ENCODE measurements at places on chromosomes 6 and 20.

- no peak for DNase-seq
Observed at GRCh38 chr6:2264932-2265331, 19.5 kb upstream of the GMDS start.

DNA sequence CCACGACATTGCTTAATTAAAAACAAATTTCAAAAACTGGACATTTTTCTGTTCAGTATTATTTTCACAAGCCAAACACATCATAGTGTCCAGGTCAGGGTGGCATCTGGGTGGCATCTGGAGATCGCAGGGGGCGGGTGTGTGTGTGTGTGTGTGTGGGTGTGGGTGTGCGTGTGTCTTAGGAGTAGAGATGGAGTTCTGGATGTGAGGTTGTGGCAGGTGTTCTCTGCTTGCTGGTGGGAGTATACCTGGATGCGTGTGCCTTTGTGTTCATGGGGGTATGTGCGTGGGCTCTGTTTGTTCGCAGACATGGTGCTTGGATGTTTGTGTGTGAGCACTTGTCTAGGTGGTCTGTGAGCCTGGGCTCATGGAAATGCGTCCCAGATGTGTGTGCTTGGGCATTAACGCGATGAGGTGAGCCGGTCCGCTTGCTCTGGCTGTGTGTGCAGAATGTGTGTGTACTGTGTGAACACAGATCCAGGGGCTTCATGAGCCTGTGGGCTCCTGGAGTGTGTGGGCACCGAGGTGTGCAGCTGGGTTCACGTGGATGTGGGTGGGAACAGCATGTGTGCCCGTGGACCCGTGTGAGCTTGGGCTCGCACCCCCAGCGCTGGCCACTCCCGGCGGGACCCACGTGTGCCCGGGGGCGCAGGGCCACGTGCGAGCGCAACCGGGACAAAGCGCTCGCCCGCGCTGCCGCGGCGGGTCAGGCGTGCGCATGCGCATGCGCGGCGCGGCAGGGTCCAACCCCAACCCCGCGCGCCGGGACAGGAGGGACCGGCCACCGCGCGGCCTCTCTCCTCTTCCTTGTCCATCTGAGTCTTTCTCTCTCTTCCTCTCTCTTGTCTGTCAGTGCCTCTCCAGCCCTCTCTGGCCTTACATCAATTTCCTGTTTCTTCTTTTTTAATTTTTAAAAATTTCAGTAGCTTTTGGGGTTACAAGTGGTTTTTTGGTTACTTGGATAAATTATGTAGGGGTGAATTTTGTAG, 60.4 kb downstream of the SRC start:
- DNase-seq: no peak

DNA sequence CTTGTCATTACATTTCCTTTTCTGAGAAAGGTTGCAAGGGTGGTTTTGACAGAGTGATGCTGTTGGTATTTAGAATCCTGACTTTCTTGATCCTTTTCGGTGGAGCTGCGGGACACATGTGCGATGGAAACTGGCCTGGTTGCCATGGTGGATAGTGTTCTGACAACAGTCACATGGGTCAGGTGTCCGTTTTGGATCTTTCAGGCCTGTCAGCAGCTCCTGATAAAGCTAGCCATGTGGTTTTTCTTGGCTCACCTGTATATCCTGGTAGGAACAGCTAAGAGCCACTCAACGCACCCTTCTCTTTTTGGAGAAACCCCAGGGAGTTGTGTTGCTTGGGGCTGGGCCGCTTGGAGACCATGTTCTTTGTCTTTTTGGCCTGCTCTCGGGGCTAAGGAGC, 177.4 kb downstream of the MTFR2 start:
- DNase-seq: no peak

DNA sequence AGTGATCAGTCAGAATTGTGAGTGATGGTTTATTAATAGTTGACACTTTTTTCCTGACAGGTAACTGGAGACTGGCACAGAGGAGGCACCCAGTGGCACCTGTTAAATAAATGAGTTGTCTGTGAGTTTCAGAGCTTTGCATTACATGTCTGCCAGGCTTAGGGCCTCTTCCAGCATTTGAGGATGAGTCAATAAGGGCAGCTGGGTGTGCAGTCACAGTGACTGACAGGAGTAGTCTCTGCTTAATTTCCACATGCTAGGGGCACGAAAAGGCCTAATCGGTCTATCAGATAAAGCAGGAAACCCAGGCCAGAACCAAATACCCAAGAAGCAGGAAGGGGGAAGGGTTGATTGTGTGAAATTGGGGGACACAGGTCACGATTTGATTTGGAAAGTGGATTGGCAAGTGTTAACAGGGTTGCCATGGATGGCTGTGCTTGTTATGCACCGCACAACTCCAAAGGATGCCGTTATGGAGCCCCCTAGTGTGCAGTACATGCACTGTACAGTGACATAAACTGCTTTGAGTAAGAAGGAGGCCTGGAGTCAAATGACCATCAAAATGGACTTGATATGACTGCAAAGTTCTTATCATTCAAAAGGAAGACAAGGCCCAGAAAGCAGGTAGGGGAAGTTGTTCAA, 111.9 kb upstream of the GGTLC1 start:
- DNase-seq: peak; percentile 9

GRCh38 chr6:12148841-12149240, 136.7 kb downstream of the HIVEP1 start:
- DNase-seq: no peak

GRCh38 chr6:108677357-108677756, 116.6 kb downstream of the FOXO3 start:
- no peak for DNase-seq

DNA sequence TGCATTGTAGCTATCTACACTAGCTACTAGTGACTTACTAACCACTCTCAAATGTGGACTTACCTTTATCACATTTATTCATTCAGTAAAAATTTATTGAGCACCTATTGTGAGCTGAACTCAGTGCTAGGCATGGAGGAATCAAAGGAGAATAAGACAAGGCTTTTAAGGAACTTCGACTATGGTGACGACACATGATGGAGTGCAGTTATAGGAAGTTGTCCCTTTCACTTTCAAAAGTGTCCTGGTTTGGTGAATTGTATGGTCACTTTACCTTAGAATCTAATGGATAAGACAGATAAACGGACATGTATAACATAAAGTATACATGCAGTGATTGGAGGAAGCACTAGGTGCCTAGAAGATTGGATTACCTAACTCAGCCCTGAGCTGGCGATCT, 4.3 kb downstream of the AKAP7 start:
- DNase-seq: no peak

- no peak for DNase-seq
Observed at GRCh38 chr6:66662196-66662595, 955.2 kb upstream of the EYS start.

Measured in stimulated activated naive CD4-positive, alpha-beta T cell treated with Interleukin-2 at 50 U/mL for 16 hours (primary cell).